ENCODE measurements at places on chromosomes 7 and 10. TPM values are rescaled to one million over a fixed set of nuclear protein-coding genes. Genes with fewer than 3 reads are reported as not detected.

Gene PTN
- total RNA-seq, result 0.24 TPM

Gene CD36
- 14.7 TPM for total RNA-seq

Gene MACC1
- total RNA-seq, result 50.1 TPM

Gene EVX1
- not detected for total RNA-seq

Gene IFIT1B
- not detected for total RNA-seq

Gene SKIDA1
- under 0.01 TPM for total RNA-seq

Gene C10orf105
- not detected for total RNA-seq

Gene MALRD1
- not detected for total RNA-seq

Gene CRHR2
- total RNA-seq, result not detected

Gene SYT15B
- 0.21 TPM for total RNA-seq

Gene AMZ1
- under 0.01 TPM for total RNA-seq

Gene IDI2
- total RNA-seq, result not detected

Gene CALHM3
- total RNA-seq, result not detected

Gene CCSER2
- total RNA-seq, result 21.2 TPM

Gene ADAM8
- 17.5 TPM for total RNA-seq

Gene NRAP
- not detected for total RNA-seq

Gene NUTM2E
- total RNA-seq, result 0.24 TPM

Gene ANKRD22
- 9.2 TPM for total RNA-seq

Gene NYAP1
- 1.4 TPM for total RNA-seq

Gene CHAT
- not detected for total RNA-seq

Gene FAM25G
- not detected for total RNA-seq

Gene GRM3
- total RNA-seq, result not detected

Gene HOXA7
- total RNA-seq, result not detected

All from tracheal epithelial cell (primary cell).